Aorta (tissue), 5 donors: ENCODE measurements at places on chromosomes 1 and 21. TPM values are rescaled to one million over a fixed set of nuclear protein-coding genes. Genes with fewer than 3 reads are reported as not detected.

DNM3 gene
- not detected for polyA plus RNA-seq

SDC3 gene
- polyA plus RNA-seq = 19.1 TPM

DNA sequence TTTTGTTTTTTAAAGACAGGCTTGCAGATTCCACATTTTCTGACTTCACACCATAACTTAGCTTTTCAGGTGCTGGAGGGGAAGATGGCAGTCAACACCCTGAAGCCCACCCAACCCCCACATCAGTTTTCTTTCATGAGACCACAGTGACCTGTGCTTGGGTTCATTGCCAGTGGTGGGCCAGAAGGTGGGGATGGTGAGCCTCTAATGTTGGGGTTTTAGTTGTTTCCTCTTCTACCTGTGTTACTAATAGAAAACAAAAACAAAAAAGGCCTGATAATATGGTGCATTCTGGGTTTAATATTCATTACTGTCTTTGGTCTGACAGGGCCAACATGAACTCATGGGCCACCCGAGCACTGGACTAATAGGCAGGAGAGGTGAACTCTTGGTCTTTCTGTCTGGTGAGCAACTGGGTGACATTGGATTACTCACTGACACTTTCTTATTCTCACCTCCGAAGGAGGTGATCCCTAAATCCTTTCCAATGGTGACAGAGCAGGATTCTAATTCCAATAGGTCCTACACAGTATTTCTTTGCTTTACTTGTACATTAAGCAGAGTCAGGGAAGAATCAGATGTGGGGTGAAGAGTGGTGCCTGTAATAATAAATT is 132.8 kb downstream of the CLIC6 start:
- no peak for DNase-seq
- no peak overlapping the region for H3K4me3 ChIP-seq
- no peaks in the 10 kb centered on the region for H3K36me3 ChIP-seq
- no peaks in the 10 kb centered on the region for H3K27me3 ChIP-seq
- no peak overlapping the region for H3K27ac ChIP-seq

DNA sequence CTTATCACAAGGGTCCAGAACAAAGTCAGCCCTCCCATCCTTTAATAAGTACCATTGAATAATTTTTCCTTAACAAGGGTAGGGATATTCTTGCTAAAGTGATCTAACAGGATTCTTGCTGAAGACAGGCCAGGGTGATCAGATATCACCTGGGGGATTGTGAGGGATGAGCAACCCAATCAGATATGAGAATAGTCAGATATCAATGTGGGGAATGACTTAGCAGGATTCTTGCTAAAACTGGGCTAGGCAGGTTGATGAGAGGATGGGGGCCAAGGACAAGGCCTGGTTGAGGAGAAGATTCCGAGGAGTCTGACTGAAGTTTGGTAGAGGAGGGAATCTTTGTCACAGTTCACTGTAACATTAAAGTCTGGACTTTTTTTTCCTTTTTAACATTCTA is 23.9 kb upstream of the NLRP3 start:
- no peaks in the 10 kb centered on the region for H3K4me1 ChIP-seq
- no peak overlapping the region for H3K27ac ChIP-seq
- no peak for DNase-seq
- H3K4me3 ChIP-seq = no peak overlapping the region

DNA sequence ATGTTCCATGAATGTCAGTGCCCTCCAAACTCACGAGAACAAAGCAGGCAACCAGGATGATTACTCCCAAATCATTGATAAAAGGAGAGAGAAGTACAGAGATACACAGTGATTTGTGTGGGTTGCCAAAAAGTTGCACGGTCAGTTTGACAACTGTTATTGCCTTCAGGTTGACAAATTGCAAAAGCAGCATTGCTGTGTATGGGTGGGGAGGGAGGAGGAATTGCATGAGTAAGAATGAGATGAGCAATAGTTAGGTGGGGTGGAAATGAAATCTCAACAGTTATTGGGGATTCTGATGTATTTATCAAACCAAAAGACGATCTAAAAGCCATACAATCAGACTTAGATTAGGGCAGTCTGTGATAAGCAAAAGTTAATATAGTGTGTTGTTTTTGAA is 93.7 kb downstream of the NTMT2 start:
- no peak overlapping the region for H3K4me3 ChIP-seq
- no peaks in the 10 kb centered on the region for H3K4me1 ChIP-seq
- no peaks in the 10 kb centered on the region for H3K36me3 ChIP-seq

GRCh38 chr1:212973899-212974298 is 23.6 kb downstream of the VASH2 start:
- peak; percentile 35 for DNase-seq
- no peaks in the 10 kb centered on the region for H3K27me3 ChIP-seq
- no peak overlapping the region for H3K27ac ChIP-seq
- H3K4me1 ChIP-seq = no peaks in the 10 kb centered on the region
- H3K4me3 ChIP-seq = no peak overlapping the region

- H3K4me3 ChIP-seq = no peak overlapping the region
- DNase-seq = no peak
- H3K36me3 ChIP-seq = no peaks in the 10 kb centered on the region
- no peaks in the 10 kb centered on the region for H3K4me1 ChIP-seq
Observed at GRCh38 chr1:17274186-17275170, 25.6 kb downstream of the PADI3 start.
